ENCODE measurements at places on chromosomes 12 and 14.

DNA sequence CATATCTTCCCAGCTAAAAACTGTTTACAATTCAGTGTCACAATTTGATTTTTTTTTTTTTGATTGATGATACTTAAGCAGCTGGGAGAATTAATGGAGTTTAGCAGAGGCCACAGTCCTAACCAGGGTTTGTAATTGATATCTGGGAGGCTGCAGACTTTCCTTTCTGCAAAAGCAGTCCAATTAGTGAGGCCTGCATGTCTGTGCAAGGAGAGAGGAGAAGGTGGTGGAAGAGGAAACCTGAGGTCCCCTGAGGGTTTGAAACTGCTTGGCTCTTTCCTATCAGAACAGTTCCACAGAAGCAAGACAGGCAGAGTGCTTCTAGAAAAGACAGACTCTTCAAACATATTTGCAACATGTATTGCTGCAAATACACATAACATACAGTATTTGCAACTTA, 160.8 kb upstream of the KRR1 start:
- DNase-seq = no peak

GRCh38 chr12:22115711-22116110, 69.7 kb downstream of the CMAS start:
- DNase-seq = no peak

- no peak for DNase-seq
These were observed 255.7 kb upstream of the FAR2 start for GRCh38 chr12:28893365-28893764.

DNA sequence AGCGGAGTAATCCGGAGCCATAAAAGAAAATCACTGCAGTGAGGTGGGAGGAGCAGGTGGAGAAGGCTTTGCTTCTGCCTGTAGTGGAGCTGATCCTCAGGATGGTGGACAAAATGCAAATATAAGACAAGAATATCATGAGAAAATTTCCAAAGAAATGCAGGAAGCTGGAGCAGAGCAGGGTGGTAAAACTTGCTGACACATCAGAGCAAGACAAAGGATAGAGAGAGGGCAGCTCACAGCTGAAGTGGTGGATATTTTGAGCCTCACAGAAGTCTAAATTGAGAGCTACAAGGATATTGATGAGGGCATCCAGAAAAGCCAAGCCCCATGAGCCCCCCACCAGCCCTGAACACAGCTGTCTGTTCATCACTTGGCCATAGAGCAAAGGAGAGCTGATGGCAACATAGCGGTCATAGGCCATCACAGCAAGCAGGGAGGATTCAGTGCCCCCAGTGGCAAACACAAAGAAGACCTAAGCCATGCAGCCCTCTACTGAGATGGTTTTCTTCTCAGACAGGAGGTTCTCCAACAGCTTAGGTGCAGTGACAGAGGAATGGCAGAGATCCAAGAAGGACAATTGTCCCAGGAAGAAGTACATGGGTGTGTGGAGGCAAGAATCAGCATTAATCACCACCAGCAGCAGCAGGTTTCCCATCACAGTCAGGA, 30.0 kb upstream of the ANP32D start:
- DNase-seq = no peak

DNA sequence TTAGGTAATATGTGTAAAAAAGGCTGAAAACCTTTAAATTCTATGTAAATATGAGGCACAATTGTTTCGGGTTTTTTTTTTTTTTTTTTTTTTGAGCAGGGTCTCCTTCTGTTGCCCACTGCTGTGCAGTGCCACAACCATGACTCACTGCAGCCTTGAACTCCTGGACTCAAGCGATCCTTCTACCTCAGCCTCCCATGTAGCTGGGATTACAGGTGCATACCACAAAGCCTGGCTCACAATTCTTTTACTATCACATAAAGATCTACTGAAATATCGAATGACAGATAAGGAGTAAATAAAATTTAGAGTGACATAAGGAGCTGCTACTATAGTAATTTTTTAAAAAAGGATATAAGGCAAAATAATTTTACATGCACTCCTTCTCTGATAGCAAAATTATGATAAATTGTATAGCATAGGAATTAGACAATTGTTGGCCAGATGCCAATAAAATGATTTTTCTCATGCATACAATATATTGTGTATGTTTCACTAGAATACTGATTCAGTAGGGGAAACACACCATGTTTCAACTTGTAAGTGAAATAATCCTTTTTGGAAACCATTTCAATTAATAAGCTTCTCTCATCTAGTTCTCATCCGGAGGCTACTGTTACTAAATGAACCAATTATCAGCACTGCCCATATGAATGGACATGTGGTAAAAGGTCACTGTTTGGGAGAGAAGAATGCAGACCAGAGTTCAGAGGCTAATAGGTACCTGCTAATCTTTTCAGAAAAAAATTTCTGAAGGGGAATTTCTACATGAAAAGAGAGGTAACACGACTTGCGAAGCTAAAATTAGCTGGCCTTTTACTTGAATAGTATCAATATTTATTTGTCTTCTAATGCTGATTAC, 108.4 kb downstream of the PPP1R12A start:
- no peak for DNase-seq

Measured in T-cell (primary cell).